EL (cell line): ENCODE measurements at places on chromosomes 2 and 18.
A peak's percentile ranks its signal among the peaks of the same experiment; 100 is the strongest.

- DNase-seq: peak; percentile 28
Measured at GRCh38 chr18:13558124-13558523, 168.2 kb downstream of the FAM210A start.

GRCh38 chr2:230444832-230445231, 28.8 kb downstream of the SP100 start:
- no peak for DNase-seq

GRCh38 chr2:88698498-88699233, 7.2 kb downstream of the RPIA start:
- DNase-seq: no peak

DNA sequence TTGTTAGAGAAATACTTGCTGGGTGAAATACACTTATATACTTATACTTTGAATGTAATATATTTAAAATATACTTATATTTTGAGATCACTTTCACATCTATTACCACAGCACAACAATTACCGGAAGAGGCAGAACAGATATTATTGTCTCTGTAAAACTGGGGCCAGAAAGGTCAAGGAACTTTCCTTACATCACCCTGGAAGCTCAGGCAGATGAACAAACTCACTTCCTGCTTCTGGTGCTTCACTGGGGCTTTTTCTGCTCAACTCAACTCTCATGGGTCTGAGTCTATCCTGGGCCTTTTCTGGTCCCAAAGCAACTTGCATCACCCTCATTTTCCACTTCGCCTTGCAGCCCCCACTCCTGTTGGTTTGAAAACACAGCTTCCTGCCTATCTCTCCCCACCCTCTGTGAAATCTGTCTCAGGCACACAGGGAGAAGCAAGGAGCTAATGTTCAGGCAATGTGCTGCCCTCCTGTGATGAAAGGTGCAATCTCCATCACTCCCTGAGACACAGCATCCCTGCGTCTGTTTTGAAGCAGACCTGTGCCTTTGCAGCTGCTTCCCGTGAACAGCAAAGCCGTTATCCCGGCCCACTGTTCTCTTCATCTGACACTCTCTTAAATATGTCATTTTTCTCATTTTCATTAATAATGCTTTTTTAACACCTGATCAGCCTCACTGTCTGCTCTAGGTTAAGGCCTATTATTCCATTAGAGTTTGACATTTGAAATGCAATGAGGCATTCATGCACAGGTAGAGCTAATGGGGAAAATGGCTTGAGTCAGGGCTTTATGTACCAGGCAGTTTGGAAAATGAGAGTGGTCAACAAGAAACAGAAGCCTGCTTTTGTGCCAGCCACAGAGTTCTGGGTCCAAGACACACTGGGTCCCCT, 251.9 kb upstream of the CHAC2 start:
- peak; percentile 22 for DNase-seq

DNA sequence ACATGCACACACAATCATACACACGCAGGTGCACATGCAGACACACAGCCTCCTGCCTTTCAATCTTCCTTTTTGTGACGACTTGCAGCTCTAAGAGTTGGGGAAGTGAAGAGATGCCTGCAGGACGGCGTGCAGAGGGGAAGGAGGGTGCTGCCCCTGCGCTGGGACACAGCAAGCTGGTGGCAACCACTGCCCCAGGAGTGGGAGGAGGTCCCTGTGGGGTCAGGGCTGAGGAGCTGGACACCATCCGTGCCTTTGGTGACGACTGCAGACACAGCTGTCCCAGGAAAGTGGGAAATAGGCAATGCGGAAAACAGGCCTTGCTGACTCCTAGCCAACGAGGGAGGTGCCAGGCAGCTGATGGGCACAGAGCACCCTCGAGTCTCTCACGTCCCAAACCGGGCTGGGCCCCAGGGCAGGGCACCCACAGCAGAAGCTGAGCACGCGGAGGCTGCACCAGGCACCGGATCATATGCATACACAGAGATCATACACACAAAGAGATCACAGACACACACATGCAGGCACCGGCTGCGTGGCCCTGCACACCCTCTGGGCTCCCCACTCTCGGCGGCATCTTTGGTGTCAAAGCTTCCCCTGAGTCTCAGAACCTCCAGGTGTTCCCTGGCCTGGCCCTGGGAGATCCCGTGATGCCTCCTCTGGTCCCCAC, 146.1 kb downstream of the PXDN start:
- DNase-seq: no peak

DNA sequence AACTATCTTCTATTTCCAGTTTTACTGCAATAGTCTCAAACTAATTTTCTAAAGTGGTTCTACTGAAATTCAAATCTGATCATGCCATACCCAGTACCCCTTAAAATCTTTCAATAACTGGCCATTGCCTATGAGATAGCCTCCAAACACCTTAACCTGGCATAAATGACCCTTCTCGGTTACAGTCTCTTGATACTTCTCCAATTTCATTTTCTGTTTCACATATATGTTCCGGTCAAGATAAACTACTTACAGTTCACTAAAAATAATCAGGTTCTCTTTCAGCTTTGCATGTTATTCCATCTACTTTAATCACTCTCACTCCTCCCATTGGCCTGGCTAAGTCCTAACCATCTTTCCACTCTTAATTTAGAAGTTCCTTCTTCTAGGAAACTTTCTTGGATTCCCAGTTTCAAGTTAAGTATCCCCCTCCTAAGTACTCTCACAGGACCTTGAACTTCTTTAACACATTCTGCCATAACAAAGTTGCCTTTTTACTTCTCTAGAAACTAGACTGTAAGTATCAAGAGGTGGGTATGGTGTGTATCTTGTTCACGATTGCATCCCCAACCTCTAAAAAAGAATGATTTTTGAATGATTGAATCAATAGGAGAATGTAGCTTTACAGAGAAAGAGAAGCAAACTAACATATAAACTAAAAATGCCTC, 110.2 kb upstream of the RBBP8 start:
- DNase-seq: no peak

GRCh38 chr2:10237392-10238321, 65.0 kb upstream of the HPCAL1 start:
- no peak for DNase-seq

DNA sequence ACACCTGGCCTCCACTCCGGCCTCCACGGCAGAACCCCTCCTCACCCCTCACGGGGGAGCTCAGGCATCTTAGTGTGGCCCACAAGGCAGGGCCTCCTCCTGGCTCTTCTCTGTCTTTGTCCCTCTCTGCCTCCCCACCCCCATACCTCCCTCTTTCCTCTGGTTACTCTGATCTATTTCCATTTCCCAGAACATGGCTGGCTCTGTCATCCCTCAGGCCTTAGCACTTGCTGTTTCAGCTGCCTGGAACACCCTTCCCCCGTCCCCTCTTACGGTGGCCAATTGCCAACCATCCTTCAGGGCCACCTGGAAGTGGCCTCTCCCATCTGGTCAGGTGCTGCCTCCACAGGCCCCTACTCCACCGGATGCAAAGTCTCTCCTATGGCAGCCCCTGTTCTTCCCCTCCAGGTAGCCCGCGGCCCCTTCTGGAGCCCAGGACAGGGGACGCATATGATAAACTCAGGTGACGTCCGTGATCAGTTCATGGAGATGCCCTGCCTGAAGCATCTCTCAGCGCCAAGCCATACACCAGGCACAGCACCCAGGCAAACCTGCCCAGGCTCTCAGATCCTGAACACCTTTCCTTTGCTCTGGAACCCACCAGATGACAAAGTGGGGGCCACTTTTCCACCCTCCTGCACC, 3.6 kb upstream of the ECEL1 start:
- no peak for DNase-seq

DNA sequence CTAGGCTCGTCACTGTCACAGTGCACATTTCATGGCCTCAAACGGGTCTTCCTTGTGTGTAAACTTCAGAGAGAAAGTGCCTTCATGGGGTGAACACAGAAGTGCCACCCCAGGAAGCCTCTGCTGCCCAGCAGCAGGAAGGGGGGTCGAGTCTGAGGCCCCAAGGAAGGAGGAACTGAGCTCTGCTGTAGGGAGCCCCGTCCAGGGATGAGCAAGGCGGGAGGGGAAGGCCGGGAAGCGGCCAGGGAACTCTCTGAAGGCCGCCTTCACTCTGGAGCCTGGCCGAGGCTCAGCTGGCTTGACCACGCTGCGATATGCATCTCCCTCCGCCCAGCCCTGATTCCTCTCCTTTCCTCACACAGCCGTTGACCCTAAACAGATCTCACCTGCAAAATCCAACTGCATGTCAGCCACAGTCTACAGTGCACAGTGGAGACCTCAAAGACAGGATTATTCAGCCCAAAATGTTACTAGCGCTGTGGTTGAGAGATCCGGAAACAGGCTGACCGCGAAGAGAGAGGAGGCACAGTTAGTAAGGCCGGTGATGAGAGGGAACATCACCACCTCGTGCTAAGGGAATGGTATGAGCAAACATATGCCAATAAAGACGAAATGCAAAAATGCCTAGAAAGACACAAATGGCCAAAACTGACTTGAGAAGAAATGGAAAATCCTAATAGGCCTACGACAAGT, 34.2 kb upstream of the CTDP1 start:
- no peak for DNase-seq

DNA sequence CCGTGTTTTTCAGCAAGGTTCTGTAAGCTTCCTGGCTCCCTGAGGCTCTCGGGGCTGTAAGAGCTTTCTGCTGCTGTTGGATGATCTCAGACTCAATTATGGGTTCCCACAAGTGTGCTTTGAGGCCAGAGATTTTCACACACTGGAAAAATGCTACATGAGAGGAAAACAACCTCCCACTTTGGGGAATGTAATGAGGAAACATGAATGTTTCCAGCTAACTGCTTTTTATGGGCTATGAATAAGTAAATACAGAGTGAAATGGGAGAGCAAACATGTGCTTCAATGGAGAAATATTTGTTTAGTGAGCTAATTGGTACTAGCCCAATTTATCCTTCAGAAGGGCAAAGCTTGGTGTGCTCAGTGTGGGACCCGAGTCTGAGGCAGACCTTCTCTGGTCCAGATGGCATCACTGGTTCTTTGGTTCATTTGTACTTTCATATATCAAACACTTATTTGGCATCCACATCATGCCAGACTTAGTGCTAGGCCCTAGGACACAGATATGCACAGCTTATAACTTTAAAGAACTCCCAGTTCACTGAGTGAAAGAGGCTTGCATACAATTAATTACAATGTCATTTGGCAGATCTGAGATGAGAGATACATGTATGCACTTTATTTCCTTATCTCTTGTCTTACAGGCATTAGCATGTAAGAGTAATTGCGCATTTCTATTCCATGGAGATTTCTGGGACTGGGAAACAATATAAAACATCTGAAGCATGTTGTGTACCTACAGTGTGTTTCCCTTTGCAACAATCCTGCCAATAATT, 248.8 kb downstream of the RDH14 start:
- DNase-seq: peak; percentile 71

GRCh38 chr2:237153181-237153580, 67.5 kb downstream of the COPS8 start:
- no peak for DNase-seq

GRCh38 chr2:159946326-159946999, 116.0 kb downstream of the PLA2R1 start:
- DNase-seq: peak; percentile 39

DNA sequence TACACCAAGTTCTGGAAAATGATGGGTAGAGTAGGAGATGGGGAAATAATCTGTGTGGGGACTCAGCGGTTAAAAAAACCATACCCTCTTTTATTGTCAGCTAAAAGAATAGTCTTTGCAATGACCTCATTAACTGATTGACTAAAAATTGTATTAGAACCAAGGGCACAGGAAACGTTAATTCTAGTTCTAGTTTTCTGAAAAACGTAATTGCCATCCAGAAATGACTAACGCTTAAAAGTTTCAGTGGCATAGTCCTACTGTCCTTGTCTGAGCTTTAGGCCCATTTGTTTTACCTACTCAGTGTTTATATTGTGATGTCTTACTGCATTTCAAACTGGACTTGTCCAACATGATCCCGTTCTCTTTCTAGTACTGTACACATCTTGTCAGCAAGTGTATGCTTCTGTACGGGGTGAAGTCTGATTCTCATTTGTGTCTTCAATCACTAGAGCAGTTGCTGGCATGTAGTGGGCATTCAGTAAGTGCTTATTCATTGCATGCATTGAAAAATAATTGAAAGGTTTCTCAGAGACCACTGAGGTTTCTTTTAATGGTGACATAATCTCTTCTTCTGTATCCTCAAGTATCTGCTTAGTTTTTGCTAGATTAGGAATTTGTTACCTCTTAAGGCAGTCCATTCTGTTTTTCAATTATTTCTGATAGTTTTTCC, 81.5 kb downstream of the ZNF407 start:
- no peak for DNase-seq

- peak; percentile 25 for DNase-seq
Measured at GRCh38 chr18:62621546-62621945, 93.8 kb upstream of the PHLPP1 start.

GRCh38 chr2:133766164-133766832, 198.0 kb upstream of the NCKAP5 start:
- peak; percentile 56 for DNase-seq

- DNase-seq: no peak
Measured at GRCh38 chr2:89833116-89833779, 1141.8 kb downstream of the RPIA start.

DNA sequence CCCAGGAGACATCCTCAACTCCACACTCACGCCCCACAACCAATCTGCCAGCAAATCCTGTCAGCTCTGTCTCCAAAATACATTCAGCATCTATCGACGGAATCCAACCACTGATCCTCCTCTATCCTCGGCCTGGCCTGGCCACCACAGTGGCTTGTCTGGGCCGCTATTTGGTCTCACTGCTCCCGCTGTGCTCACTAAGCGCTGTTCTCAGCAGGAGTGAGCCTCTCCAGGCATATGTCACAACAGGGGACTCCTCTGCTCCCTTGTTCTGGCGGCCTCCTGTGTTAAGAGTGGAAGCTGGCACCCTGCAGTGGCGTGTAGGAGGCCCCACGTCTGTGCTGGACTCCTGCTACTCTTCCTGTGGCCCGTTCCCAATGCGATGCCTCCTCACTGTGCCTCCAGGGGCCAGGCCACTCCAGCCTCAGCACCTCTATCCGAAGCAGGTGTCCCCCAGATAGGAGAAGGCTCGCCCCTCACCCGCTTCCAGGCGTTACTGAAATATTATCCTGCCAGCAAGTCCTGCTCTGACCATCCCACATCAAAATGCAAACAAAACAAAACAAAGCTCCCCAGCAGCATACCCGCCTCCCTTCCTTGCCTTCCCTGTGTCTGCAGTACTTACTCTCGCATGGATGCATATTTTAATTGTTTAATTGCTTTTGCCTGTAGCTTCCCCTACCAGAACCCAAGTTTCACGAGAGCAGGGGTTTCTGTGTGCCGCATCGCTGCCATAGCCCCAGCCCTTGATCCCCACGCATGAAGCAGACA, 39.9 kb downstream of the CENPO start:
- DNase-seq: no peak

DNA sequence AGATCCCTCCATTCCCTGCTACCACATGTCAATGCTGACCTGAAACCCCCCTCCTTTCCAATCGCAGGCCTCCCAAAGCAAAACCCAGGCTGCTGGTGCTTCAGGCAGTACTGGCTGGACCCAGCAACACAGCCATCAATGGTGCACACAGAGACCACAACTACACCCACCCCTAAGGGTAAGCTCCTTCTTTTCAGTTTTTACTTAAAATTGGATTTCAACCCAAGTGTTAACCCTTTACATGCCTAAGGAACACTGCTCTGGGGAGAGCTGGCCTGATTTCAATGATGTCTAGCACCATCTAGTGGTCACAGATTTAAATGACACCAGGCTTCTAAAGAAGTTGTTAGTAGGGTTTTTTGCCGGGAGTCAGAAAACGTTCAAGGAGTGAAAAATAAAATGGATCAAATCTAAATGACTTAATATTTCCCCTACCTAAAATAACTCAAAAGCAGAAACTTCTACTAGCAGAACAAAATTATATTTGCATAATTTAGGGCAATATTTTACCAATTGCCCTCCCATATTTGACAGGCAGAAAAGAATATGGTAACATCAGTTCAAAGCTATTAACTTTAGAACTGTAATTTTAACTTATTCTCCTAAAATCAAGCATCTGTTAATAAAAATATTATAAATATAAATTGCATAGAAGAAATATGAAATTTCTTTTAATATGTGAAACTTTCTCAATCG, 24.6 kb downstream of the FECH start:
- DNase-seq: peak; percentile 49
